Stimulated activated CD8-positive, alpha-beta memory T cell treated with anti-CD3 and anti-CD28 coated beads, Interleukin-2, amount 100 ng/mL, for 48 hours (primary cell): ENCODE measurements at places on chromosomes 7 and 10.
A peak's percentile ranks its signal among the peaks of the same experiment; 100 is the strongest.

GRCh38 chr10:26374426-26374825 is 63.7 kb upstream of the APBB1IP start:
- DNase-seq: no peak

DNA sequence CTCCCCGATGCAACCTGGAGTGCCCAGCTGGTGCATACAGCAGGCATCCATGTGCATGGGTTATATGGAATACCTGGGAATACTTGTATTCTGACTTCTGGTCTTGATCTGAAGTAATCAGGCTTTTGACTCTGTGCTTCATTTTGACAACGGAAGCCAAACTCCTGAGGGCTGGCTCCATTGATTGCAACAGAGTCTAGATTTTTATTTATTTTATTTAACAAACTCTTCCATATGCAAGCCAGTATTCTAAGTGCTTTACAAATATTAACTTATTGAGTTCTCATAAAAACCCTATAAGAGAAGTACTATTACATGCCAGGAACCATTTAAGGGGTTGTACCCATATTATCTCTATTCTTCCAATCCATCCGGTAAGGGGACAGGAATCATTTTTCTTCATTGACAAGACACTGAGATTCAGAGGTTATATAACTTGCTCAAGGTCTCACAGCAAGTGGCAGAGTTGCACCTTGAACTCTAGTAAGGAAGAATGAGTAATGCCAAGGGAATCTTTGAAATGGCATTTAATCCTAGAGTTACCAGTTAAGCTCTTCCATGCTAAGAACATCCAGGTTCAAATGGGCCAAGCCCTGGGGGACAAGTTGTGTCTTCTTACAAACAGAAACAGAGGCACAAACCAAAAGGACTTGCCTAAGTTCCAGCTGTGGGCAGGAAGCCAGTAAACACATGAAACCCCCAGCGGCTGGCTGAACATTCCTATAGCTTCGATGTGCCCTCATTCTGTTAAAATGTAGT is 241.0 kb downstream of the WDR11 start:
- no peak for DNase-seq

DNA sequence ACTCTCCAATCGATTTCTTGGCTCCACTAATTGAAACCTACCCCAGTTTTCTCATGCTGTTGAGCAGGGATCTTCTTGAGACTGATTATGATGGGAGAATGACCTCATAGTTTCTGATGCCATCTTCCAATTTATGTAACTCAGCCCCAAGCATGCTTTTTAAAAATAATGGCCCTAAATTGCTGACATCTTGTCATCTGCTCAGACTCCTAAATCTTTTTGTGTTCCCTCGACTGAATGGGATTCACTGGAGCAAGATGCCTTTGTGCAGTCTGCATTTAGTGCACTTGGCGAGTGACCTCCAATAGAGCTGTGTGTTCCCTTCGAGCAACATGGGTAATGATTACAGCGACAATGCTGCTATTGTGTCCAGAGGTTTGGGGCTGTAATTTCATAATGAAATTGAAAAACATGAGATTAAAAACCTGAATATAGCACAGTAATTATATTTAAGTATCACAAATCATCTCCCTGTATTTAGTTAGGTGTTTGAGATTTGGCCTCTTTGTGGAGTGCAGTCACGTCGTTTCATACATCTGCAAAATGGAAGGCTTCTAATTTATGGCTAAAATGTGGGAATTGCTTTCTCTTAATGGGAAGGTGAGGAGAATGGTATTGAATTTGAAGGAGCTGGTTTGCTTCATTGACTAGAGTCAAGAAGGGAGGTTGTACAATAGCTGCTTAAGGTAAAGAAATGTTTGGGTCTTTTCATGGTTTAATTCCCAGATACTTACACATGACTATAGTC is 192.9 kb downstream of the AUTS2 start:
- DNase-seq: no peak

- DNase-seq: peak; percentile 19
Observed at GRCh38 chr10:29409241-29410054, 120.6 kb downstream of the LYZL1 start.

DNA sequence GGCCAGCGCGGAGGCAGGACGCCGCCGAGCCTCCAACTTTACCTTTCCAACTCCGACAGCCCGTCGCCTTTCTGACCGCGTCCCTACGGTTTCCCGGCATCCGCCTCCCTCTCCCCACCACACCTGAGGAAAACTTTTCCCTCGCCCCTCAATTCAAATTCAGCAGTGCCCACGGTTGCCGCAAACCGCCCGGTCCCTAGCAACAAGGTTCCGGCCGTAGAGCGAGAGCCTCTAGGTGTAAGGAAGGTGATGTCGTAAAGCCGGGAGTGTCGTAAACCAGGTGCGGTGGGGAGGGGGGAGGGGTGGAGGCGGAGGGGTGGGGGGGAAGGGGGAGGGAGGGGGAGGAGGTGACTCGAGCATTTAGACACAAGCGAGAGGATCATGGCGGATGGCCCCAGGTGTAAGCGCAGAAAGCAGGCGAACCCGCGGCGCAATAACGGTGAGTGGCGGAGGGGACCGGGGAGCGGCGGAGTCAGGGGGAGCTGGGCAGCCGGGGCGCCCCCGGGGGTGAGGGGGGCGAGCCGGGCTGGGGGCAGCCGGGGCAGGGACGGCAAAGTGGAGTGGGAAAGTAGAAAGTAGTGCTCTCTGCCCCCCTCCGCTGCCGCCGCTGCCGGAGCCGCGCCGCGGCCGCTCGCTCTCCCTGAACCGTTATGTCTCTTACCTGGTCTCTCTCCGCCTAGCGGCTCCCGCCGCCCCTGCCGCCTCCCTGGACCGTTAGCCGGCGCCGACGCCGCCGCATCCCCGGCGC is at the start of gene ZEB1:
Gene ZEB1 (plus strand): TSS at position 363 of the 748 bp plus-strand sequence. CDS start 19 bp downstream, at position 382.
- peak; percentile 77 for DNase-seq

- DNase-seq: no peak
Observed at GRCh38 chr7:66152371-66153191, 37.9 kb downstream of the CRCP start.

DNA sequence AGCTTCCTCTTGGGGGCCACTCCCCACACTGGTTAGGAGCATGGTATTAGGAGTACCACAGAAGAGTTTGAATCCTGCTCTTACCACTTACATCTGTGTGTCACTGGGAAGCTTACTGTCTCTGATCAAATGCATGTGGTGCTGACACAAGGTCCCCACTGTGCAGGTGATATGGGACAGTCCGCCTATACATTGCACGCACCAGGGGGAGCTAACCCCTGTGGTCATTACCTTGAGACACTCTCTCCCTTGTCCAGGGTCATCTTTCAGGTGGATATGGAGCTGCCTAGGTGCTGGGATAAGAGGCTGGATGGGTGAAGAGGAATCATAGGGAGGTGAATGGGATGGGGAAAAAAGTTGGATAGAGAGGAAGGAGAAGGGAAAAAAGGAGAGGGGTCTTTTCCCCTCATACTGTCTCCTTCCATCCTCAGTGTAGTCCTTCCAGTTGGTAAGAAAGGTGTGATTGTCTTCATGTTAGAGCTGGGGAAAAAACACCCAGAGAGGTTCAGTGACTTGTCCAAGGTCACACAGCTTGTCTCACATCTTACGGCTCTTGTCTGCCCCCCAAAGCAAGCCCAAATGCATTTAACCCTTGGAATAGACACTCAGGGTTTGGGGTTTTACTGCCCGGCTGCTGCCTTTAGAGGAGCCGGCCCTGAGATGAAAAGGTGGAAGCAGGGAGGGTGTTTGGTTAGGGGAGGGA is 125.9 kb downstream of the CDH23 start:
- DNase-seq: no peak

GRCh38 chr7:38781991-38782390 is 127.0 kb downstream of the VPS41 start:
- no peak for DNase-seq

GRCh38 chr10:13038391-13038790 is 36.9 kb upstream of the CCDC3 start:
- DNase-seq: no peak

DNA sequence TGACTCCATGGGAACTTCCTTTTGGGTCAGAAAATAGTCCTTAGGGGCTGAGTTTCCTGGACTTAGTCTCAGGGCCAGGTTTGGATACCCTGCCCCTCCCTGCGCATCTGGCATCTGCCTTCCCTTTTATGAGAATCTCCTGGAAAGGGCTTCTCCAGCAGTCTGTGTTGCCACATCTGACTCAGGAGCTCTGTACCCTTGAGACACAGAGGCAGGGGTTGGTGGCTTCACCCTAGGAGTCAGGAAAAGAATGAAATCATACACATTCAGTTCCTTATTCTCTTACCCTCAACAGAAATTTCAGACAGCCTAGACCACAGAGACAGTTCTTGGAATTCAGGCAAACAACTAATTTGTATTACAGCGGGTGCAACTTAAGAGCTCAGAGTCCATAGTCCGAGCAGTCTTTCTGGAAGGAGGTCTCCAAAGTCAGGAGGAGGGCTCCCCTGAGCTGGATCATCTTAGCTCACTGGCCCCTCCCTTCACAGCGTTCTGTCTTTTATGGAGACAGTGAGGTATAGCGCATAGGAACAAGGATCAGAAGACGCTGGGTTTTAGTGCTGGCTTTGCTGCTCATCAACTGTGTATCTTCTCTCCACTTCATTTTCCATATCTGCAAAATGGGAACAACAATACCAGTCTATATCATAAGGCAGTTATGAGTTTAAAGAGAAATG is 3.0 kb upstream of the PLAU start:
- DNase-seq: no peak

DNA sequence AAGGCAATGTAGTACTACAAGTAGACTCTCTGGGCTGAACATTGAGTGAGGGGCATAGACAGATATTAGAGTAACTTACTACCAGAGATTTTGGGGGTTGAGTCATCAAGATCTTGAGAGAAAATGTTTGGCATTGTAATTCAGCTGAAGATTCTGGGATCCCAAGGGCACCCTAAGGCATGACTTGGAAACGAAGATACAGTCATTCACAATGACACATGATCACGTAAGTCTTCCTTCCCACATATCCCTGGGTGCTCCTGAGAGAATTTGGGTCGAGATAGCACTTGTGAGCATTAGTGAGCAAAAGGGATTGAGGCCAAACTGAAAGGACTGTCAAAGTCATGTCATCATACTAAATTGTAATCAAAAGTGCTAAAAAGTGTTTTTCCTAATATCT is 192.5 kb upstream of the PCLO start:
- no peak for DNase-seq

- DNase-seq: no peak
Observed at GRCh38 chr10:104081998-104082397, 3.7 kb downstream of the COL17A1 start.

DNA sequence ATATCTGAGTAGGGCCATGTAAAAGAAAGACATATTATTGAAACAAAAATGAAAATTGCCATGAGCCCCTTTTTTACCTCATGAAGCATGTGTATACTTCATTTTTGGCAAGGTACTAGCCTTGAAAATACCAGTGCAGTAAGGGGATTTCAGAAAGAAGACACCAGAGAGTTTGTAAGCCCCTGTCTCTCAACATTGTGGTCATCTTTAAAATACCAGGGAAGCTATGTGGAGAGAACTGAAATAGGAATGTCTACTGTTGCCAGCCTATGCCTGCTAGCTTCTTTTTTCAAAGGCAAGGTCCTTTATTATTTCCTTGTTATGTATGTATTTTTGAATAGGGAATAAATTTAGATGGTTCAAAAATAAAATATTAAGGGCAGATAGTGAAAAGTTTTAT is 57.8 kb downstream of the CASD1 start:
- no peak for DNase-seq

- DNase-seq: no peak
Observed at GRCh38 chr7:113710310-113711096, 208.3 kb downstream of the PPP1R3A start.

DNA sequence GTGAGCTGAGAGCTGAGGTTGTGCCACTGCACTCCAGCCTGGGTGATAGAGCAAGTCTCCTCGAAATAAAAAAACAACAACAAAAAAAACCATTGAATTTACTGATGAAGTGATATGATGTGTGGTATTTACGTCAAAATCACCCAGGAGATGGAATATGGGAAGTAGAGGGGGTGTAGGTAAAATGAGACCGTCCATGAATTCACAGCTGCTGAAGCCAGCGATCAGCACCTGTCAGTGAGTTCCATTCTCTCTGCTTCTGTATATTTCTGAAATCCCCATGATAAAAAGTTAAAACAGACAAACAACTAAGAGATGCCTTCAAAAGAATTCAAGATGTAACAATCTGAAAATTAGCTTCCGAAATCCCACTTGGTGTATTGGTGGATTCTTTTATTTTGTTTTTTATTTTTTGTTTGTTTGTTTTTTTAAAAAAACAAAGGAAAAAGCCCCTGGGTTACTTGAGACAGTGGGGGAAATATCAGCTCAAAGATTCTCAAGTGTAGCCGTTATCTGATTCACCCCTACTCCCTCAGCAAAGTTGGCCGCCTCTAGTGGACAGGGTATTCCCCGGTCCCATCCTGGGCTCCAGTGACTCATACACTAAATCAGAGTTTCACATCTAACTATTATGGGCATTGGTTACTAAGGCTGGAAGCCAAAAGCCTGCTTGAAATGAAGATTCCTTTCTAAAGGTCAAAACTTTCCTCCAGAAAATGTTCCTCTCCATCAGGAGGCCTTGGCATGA is 76.4 kb downstream of the MAP3K8 start:
- DNase-seq: peak; percentile 18

GRCh38 chr7:151897951-151898686 is 21.2 kb upstream of the PRKAG2 start:
- DNase-seq: no peak

DNA sequence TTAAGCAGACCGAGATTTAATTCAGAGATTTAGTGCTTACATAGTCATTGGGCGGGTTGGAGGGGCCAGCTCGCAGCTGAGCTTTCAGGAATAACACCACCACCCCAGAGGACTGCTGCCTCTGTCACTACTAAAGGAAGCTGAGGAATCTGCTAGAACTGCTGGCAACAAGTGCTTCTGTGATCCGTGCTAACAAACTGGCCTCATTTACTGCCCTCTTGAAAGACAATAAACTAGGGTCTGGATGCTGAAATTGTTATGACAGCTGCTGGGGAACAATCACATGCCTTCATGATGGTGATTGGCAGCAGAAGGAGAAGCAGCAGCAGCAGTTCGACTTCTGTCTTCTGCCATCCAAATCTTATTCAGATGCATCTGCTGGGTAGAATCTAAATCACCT is 285.5 kb upstream of the TAC1 start:
- DNase-seq: no peak

DNA sequence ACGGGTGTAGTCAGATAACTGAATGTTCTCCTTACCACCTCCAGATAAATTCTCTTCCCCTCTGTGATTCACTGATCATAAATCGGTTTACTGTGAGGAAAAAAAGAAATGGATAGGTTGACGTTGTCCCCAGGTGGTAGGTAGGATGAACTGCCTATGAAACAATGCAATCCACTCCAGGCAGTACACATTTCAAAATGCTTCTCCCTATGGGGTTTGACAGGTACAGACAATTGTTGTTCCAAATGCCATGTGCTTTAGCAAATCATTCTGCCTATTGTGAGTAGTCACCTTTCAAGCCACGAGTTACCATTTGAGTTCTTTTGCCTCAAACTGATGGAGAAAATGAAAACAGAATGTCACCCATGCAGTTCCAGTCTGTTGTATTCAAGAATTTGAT is 21.8 kb downstream of the VIM start:
- DNase-seq: no peak

DNA sequence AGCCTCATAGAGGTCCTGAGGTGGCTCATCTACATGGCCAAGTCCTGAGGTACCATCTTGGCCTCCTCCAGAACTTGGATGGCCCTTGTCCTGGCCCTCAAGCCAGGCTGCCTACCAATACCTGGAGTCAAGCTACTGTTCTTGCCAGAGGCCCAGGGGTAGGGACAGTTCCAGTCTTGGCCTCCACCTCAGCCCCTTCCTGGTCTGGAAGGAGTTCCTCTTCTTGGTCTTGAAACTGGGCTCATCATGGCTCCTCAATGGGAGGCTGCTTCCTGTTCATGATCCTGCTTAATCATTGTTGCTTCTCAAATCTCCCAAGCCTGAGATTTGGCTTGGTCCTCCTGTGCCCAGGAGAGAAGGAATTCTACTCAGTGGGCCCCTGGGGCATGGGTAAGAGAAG is 3.9 kb downstream of the HPS6 start:
- no peak for DNase-seq
